ENCODE measurements at places on chromosomes 7 and 10. TPM values are rescaled to one million over a fixed set of nuclear protein-coding genes. Genes with fewer than 3 reads are reported as not detected.

TET1 gene
- 19.7 TPM for polyA plus RNA-seq

HOXA10 gene
- polyA plus RNA-seq = not detected

RELN gene
- polyA plus RNA-seq = 10.5 TPM

SLC26A3 gene
- polyA plus RNA-seq = not detected

TYW1B gene
- polyA plus RNA-seq = 7.6 TPM

SORCS3 gene
- 0.04 TPM for polyA plus RNA-seq

FAM24B gene
- polyA plus RNA-seq = 7.7 TPM

AKR1D1 gene
- not detected for polyA plus RNA-seq

ACHE gene
- 2.6 TPM for polyA plus RNA-seq
